NCI-H1092 treated with DMSO at 0.1 percent for 48 hours (cell line): ENCODE measurements at places on chromosomes 16 and 17.

- DNase-seq = no peak
Measured at GRCh38 chr16:64060631-64061030, 1061.2 kb downstream of the CDH11 start.

- DNase-seq = no peak
Measured at GRCh38 chr17:28763137-28763799, 19.5 kb downstream of the TRAF4 start.

GRCh38 chr16:49748322-49748721, 107.6 kb downstream of the ZNF423 start:
- DNase-seq = peak; percentile 46

DNA sequence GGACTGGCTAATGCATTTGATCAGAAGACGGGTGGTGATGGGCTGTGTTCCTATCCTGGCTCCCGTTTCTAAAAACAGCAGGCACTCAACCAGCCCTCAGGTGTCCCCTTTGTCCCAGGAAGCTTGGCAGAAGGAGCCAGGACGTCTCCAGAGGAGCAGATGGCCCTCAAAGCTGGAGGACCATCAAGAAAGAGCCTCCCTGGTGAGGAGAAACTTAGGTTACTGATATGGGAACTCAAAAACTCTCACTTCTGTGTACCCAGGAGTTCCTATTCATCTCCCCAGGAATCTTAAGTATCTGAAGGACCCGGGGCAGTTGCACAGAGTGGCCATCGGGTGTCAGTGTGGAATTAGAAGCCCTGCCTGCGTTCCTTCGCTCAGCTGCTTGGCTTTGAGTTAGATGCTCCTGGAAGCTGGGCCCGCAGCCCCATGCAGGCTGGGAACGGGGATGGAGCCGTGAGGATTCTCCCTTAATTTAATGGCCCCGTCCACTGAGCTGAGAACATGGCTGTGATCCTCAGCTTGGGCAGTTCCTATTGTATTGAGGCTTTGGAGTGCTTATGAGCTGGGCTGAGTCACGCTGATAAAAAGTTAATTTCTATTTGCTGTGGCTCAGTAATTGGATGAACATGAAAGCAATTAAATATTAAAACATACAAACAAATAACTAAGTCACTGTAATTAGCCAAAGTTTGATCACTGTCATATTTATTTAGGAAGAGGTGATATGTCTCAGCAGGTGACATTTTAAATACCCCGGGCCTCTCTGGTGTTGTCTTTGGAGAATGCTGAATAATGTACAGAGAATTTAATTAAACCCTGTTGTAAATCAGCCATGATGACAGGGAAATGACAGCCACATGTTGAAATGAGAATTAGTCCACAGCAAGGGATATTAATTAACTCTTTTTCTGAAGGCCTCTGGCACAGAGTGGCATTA, 402.1 kb downstream of the SEC14L1 start:
- peak; percentile 80 for DNase-seq

- peak; percentile 83 for DNase-seq
Measured at GRCh38 chr16:527015-527903, at the start of gene CAPN15. Gene CAPN15, plus strand, starts transcription at chr16:527712. Its CDS starts 19,127 bp downstream, at chr16:546839.

DNA sequence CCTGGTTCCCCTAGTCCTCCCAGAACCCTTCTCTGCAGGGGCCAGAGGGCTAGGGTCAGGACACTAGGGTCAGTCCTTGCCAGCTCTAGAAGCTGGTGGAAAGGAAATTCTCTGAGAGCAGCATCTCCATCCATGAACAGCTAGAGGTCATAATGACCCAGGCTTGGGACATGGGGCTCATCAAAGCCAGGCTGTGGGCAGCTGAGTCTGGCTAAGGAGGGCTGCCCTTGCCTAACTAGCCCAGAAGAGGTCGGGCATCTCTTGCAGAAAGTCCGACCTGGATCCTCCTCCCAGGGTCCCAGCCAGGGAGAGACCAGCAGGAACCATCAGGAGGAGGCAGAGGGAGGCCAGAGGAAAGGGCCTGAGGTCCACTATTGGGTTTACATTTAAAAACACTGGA, 4.3 kb downstream of the MPO start:
- DNase-seq = no peak

- DNase-seq = no peak
Measured at GRCh38 chr16:22623351-22623781, 112.7 kb downstream of the NPIPB5 start.

- no peak for DNase-seq
Measured at GRCh38 chr17:32021615-32021955, 14.4 kb downstream of the LRRC37B start.

DNA sequence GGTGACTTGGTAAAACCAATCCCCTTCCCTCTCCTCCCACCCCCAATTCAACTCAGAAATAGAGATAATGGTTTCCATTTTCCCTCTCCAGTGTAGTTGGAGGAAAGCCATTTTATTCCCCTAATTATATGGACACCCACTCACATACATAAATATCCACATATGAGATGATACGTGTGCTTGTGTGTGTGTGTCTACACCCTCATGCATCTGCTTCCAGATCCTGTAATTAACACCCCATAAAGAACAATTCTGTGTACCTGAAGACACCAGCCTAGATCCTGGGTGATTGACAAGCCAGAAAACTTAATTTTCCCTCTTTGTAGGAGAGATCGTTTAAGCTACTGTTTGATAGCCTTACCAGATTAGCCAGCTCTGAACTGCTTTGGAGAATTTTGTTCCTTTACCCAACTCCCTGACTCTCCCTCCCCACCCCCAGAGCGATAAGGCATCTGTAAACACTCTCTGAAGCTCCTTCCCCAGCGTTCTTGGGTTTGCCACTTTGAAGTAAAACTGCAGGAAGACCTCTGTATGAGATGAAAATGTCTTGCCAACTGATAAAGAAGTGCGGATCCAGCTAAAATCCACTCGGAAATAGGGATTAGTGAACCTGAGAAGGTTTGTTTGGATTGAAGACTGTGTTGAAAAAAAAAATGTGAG, 175.7 kb downstream of the RGS9 start:
- DNase-seq = no peak

- DNase-seq = no peak
Measured at GRCh38 chr16:86363057-86363490, 147.3 kb upstream of the FOXF1 start.

DNA sequence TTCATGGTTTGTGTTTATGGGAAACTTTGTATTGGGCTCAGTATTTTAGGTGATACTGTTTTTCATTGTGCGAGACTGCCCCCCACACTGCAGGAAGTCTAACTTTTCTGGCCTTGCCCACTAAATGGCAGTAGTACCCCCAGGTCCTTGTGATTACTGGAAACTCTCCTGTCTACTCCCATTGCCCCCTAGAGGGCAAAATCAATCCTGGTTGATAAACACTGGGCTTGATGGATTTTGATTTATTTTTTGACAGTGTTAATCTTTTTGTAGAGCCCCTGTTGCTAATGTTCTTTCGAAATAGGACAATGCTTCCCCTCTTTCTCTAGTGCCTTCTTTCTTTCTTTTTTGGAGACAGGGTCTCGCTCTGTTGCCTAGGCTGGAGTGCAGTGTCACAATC, 15.5 kb downstream of the METTL9 start:
- no peak for DNase-seq

DNA sequence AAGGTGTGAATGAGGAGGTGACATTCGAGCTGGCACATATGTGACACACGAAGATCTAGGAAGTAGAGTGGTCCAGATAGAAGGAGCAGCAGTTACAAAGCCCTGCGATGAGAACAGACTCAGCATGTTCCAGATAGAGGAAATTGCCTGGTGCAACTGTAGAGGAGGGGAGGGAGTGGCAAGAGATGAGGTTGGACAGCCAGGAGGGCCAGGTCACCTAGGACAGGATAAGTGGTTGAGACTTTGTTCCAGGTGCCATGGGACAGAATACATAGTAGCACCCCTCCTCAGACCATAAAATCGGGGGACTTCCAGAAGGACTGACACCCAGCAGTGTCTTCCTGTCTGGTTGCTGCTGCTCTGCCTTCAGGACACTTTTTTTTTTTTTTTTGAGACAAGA, 11.0 kb upstream of the CENPT start:
- DNase-seq = no peak

- DNase-seq = no peak
Measured at GRCh38 chr16:89195521-89196171, 4.7 kb downstream of the SLC22A31 start.

GRCh38 chr16:79653373-79653891, 52.9 kb upstream of the MAF start:
- peak; percentile 64 for DNase-seq

GRCh38 chr17:79559111-79559887, 51.6 kb downstream of the RBFOX3 start:
- DNase-seq = no peak

GRCh38 chr16:11994143-11995119, 17.9 kb downstream of the SNX29 start:
- no peak for DNase-seq
